ENCODE measurements at places on chromosomes 2 and 18.
A peak's percentile ranks its signal among the peaks of the same experiment; 100 is the strongest.

DNA sequence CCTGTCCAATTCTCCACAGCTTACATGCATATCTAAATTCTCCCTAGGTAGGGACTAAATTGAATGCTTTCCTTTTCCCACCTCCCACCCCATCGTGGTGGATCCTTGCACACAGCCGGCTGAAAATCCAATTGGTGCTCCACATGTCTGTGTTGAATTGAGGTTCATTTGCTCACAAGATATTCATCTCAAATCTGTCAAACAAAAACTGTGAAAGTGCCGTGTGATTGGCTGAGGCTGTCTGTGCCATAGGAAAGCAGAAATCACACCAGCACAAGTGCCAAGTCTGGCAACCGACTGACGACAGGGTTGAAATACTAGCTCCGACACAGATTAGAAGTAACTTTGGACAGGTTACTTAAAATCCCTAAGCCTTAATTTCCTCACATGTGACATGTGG, 823.3 kb downstream of the TDRD15 start:
- no peak for DNase-seq

DNA sequence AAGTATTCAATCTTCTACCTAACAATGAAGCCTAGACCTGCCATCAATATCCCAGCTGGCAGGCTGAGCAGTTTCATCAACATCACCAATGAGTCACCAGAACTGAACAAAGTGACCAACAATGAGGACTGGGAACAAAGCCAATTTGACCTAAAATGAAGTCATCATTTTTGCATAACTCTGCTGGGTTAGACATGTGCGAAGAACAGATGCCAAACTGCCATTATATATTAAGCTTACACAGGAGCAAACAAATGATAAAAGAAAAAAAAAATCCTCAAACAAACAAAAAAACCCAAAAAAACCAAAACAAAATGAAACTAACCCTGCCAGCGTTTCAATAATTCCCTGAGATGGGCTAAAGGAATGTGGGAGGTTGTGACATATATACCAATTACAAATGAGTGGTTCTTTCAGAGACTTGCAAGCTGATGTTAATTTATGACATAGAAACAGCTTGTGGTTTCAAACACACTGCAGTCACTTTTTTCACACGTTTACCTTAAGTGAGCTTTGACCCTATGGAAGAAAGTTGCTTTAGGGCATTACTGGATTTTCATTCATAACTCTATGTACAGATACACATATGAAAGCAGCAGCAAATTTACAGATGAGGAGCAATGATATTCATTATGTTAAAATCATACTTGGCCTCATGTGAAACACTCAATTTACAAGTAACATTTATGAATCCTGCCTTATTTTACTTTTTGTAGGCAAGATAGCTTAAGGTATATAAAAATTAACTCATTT, 56.9 kb upstream of the CCDC141 start:
- peak; percentile 59 for DNase-seq

GRCh38 chr2:220033546-220033945, 406.1 kb downstream of the SLC4A3 start:
- no peak for DNase-seq

DNA sequence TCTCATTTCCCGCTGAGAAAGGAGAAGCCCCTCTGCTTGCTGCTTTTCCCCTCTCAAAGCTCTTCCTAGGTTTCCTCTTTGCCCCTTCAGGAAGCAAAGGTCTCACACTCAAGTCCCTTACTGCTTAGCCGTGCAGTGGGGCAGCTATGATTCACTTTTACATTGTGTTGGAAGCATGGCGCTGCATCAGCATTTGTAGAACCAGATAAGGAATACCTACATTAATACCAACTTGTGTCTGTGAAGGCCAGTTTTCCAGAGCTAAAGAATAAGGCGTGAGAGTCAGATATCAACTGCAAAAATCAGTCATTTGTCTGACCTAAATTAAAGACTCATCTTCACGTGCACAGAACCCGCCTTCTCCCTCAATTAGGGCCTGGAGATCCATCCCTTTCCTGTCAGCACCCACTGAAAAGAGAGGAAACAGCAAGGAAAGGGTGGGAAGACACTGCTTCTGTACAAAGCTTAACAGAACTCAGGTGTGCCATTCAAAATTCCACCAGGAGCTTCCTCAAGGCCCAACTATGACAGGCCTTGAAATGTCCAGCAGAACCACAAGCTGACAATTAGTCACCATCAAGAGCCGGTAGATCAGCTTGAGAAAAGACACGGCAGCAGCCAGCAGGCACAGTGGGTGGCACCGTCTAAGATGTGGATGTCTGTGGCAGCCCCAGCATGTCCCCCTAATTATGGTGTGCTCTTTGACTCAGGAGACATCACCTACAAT, 16.1 kb upstream of the XDH start:
- DNase-seq: no peak

DNA sequence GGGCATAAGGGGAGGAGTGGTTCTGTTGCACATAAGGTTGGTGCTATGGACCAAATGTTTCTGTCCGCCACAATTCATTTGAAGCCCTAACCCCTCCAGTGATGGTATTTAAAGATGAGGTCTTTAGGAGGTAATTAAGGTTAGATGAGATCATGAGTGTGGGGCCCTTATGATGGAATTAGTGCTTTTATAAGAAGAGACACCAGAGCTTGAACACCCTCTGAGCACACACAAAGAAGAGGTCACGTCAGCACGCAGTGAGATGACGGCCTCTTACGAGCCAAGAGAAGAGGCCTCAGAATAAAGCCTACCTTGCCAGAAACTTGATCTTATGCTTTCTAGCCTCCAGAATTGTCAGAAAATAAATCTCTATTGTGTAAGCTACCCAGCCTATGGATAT, 386.4 kb upstream of the CYRIA start:
- DNase-seq: no peak

DNA sequence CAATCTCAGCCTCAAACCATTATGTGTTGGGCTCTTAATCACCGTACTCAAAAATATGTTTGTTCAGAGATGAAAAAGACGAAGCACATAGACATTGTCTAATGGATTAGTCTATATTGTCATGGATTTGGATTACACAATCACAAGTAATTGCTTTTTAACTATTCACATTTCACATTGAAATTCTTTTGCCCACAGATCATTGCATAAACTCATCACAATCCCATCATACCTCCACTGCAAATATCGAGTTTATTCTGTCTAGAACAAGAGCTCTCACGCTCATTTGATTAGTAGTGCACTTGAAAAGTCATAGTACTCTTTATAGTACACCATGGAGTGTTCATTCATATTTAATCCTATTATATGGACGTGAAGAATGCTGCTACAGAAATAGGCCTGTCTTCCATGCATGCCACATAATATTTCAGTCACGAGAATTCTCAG, 97.9 kb upstream of the SOX11 start:
- no peak for DNase-seq

- no peak for DNase-seq
These were observed 187.1 kb downstream of the NRP2 start for GRCh38 chr2:205869439-205869838.

- no peak for DNase-seq
These were observed 3.7 kb downstream of the RAMP1 start for GRCh38 chr2:237863102-237863511.
